Stomach (tissue), 19 donors: ENCODE measurements at places on chromosomes 4 and X. TPM values are rescaled to one million over a fixed set of nuclear protein-coding genes. Genes with fewer than 3 reads are reported as not detected.
A peak's percentile ranks its signal among the peaks of the same experiment; 100 is the strongest.

SPATA4 gene
- total RNA-seq: not detected

SLC7A11 gene
- total RNA-seq: 2.3 TPM

TBC1D8B gene
- 7.8 TPM for total RNA-seq

SSX2 gene
- total RNA-seq: not detected

FAM47E gene
- 9.0 TPM for total RNA-seq

PCDH10 gene
- 1.7 TPM for total RNA-seq

NUDT11 gene
- not detected for total RNA-seq

GYG2 gene
- total RNA-seq: 6.1 TPM

GRCh38 chr4:152590179-152591031 lies 54.5 kb upstream of the FBXW7 start:
- H3K36me3 ChIP-seq: no peaks in the 10 kb centered on the region
- no peak overlapping the region for H3K4me3 ChIP-seq
- H3K4me1 ChIP-seq: peaks cover 11% of the 10 kb centered on the region
- H3K27me3 ChIP-seq: no peaks in the 10 kb centered on the region
- no peak overlapping the region for H3K27ac ChIP-seq
- peak; percentile 83 for DNase-seq

DNA sequence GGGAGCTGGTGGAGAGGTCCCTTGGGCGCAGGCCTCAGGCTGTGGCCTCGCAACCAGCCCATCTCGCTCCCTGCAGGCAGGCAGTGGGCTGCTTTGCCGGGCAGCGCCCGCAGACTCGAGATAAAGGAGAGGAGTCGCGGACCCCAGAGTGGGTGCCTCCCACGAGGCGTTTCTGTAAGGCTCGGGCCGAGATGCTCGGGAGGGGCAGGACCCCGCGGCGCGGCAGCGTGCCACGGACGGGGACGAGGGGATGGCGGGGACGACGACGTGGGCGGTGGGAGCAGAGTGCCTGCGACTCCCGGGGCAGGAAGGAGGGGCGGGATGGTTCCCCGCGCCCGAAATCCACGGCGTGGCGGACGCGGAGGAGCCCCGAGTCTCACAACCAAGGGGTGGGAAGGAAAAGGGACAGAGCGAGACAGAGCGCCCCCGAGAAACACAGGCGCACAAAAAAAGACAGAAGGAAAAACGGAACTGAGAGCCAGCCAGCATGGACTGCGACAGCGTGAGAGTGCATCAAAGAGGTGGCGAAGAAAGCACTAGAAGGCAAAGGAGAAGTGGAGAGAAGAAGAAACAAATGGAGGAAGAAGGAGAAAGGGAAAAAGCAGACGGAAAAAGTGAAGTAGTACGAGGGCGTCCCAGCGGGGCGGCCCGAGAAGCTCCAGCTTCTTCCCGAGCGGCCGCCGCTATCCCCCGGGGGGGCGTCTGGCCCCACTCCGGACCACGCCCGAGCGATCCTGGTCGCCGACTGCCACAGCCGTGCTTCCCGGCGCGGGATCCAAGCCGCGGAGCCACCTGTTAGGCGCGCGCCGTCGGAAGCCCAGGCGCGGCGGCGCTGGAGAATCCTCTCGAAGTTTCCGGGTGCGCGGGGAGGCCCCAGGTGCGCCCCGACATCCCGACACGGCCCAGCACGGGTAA lies 1.5 kb downstream of the BEND4 start:
- no peak overlapping the region for H3K27ac ChIP-seq
- no peaks in the 10 kb centered on the region for H3K36me3 ChIP-seq

DNA sequence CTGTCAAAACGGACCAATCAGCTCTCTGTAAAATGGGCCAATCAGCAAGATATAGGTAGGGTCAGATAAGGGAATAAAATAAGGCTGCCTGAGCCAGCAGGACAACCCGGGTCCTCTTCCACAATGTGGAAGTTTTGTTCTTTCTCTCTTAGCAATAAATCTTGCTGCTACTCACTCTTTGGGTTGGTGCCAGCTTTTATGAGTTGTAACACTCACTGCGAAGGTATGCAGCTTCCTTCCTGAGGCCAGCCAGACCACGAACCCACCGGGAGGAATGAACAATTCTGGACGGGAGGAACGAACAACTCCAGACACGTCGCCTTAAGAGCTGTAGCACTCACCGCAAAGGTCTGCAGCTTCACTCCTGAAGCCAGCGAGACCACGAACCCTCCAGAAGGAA lies 287.8 kb downstream of the RAPGEF2 start:
- H3K36me3 ChIP-seq: no peaks in the 10 kb centered on the region
- H3K27me3 ChIP-seq: peaks cover 2% of the 10 kb centered on the region
- no peak for DNase-seq

DNA sequence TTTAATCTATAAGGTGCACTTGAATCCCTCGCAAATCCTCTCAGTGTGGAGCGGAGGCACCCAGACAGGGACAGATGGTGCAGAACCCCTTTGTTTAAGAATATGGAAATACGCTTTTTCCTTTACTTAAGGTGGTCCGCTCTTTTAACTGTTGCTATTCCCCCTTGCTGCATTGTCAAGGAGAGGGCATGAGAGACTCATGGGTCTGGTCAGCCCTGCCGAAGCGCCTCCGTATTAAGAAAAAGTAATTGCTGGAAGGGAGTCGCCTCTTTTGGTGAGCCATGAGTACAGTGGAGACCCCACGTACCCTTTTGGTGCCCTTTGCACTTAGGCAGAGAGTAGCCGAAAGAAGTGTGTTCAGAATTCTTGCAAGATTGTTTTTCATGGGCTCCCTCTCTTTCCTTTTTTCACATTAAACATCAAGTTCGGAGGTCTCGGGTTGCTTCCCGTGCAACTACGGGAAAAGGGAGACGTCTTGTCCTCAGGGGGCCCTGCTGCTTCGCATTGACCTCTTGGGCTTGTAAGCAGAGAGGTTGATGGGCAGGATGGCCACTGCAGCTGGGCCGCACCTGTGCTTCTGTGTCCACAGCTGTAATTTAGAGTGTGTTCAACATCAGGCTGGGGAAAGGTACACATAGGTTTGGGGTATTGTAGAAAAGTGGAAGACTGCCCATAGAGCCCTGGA lies 109.6 kb downstream of the SPRY1 start:
- H3K4me1 ChIP-seq: peaks cover 24% of the 10 kb centered on the region
- no peaks in the 10 kb centered on the region for H3K27me3 ChIP-seq
- no peak for DNase-seq
- H3K4me3 ChIP-seq: peak overlapping the region; percentile 52

- no peaks in the 10 kb centered on the region for H3K27me3 ChIP-seq
- no peak for DNase-seq
- no peak overlapping the region for H3K27ac ChIP-seq
Observed at GRCh38 chrX:94908171-94908570, 1234.2 kb downstream of the FAM133A start.

DNA sequence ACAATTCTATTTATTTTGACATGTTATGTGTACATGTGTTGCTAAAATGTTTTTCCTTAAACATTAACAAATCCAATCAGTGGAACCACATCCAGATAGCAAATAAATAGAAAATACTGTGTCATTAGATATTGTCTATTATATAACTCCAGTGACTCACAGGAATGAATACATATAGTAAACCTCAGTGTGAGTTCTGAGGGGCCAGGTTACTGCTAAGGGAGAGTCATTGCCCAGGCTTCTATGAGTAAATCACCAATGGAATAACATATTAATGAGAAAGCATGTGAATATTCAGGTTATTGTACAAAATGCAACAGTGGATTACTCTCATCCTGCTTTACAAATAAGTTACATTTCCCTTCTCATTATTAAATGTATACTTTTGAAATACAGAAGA lies 27.2 kb downstream of the TACR3 start:
- H3K27ac ChIP-seq: no peak overlapping the region
- H3K36me3 ChIP-seq: no peaks in the 10 kb centered on the region
- H3K4me1 ChIP-seq: no peaks in the 10 kb centered on the region
- no peak for DNase-seq

- H3K4me1 ChIP-seq: no peaks in the 10 kb centered on the region
- H3K36me3 ChIP-seq: no peaks in the 10 kb centered on the region
- no peak overlapping the region for H3K4me3 ChIP-seq
- no peak overlapping the region for H3K27ac ChIP-seq
- no peak for DNase-seq
- H3K27me3 ChIP-seq: no peaks in the 10 kb centered on the region
Observed at GRCh38 chr4:152224223-152224622, 311.7 kb downstream of the FBXW7 start.

GRCh38 chr4:118417325-118417724 lies 64.5 kb upstream of the PRSS12 start:
- no peak overlapping the region for H3K4me3 ChIP-seq
- no peak overlapping the region for H3K27ac ChIP-seq
- no peaks in the 10 kb centered on the region for H3K36me3 ChIP-seq
- DNase-seq: peak; percentile 8
- no peaks in the 10 kb centered on the region for H3K4me1 ChIP-seq

DNA sequence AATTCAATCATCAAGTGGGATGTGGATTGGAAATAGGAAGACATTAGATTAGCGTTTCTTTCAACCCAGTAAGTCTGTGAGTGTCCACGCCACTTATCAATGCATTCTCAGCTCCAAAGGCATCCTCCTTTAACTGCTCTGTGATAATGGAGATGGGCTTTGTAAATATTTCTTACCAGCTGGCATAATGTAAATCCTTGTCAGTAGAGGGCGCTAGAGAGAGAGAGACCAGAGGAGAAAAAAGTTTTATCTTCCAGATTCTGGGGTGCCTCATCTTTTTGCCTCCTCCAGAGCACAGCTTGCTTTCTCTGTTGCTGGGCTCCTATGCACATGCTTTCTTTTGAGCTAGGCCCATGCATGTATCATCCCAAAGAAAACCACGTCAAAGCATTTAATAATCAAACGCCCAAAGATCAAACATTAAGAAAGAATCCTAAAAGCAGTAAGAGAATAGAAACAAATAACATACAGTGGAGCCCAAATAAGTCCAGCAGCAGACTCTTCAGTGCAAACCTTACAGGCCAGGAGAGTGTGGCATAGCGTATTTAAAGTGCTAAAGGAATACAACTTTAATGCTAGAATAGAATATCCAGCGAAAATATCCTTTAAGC lies 9.6 kb upstream of the MTMR1 start:
- H3K4me3 ChIP-seq: no peak overlapping the region
- no peaks in the 10 kb centered on the region for H3K27me3 ChIP-seq
- H3K27ac ChIP-seq: no peak overlapping the region
- DNase-seq: no peak
- H3K4me1 ChIP-seq: no peaks in the 10 kb centered on the region

GRCh38 chrX:136856551-136856950 lies 24.0 kb downstream of the RBMX start:
- peaks cover 28% of the 10 kb centered on the region for H3K36me3 ChIP-seq
- H3K27me3 ChIP-seq: no peaks in the 10 kb centered on the region
- no peak overlapping the region for H3K27ac ChIP-seq
- DNase-seq: no peak
- H3K4me3 ChIP-seq: no peak overlapping the region

DNA sequence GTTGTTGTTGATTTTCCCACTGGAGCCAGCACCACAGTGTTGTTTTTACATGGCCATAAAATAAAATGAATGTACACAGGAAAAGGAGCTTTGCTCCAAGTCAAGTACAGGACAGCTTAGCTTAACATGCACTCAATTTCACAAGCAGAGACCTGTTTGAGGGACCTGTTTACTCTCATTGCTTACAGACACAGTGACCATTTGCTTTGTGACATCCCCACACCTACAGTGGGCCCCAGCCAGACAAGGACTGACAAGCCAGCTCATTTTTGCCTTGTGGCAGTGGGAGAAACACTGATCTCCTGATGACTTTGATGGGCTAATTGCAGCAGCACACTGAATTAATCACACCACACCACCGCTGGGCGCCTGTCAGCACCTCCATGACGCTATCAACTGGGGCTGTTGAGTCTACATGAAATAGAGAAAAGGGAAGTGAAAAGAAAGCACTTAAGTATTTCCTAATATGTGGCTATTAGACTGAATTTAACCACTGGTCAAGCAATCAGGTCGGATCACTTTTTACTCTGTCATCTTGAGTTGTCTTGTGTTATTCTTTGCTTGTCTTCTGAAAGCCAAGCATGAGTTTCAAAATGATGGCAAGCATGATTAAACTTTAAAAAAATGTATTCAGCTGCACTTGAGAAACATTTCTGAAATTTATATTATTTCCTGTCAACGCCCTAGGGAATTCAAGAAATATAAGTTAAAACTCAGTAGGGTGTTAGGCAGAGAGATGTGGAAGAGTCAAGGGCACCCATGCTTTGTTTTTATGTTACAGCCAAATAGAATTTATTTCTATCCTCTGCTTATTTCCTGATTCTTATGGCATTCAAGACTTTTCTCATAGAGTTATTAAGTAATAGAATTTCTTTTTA lies 557.7 kb downstream of the RAB28 start:
- no peaks in the 10 kb centered on the region for H3K4me1 ChIP-seq
- no peaks in the 10 kb centered on the region for H3K36me3 ChIP-seq
- H3K4me3 ChIP-seq: no peak overlapping the region
- DNase-seq: no peak
- no peak overlapping the region for H3K27ac ChIP-seq

DNA sequence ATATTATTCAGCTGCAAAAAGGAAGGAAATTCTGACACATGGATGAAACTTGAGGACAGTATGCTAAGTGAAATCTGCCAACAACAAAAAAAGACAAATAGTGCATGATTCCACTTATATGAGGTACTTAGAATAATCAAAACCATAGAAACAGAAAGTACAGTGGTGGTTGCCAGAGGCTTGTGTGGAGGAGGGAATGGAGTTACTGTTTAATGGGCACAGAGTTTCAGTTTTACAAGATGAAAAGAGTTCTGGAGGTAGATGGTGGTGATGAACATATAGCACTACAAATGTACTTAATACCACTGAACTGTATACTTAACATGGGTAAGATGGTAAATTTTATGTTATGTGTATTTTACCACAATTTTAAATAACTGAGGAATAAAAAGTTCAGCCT lies 212.0 kb upstream of the KLF3 start:
- H3K27ac ChIP-seq: no peak overlapping the region
- DNase-seq: no peak
- no peak overlapping the region for H3K4me3 ChIP-seq
- no peaks in the 10 kb centered on the region for H3K27me3 ChIP-seq
- H3K4me1 ChIP-seq: no peaks in the 10 kb centered on the region
- no peaks in the 10 kb centered on the region for H3K36me3 ChIP-seq

GRCh38 chrX:137575596-137576255 lies 9.8 kb downstream of the ZIC3 start:
- DNase-seq: no peak
- no peak overlapping the region for H3K4me3 ChIP-seq
- no peaks in the 10 kb centered on the region for H3K4me1 ChIP-seq

GRCh38 chr4:185374573-185374972 lies 21.2 kb downstream of the LRP2BP start:
- no peak overlapping the region for H3K27ac ChIP-seq
- H3K36me3 ChIP-seq: no peaks in the 10 kb centered on the region
- DNase-seq: no peak
- H3K27me3 ChIP-seq: no peaks in the 10 kb centered on the region
- H3K4me1 ChIP-seq: no peaks in the 10 kb centered on the region
- no peak overlapping the region for H3K4me3 ChIP-seq
